CD4-positive, alpha-beta T cell treated with Interleukin-17A for 4 hours (primary cell): ENCODE measurements at places on chromosomes 2 and 18.

- DNase-seq = no peak
Measured at GRCh38 chr18:27181726-27182125, 3.4 kb downstream of the CHST9 start.

GRCh38 chr18:43970656-43971055, 693.4 kb upstream of the SYT4 start:
- no peak for DNase-seq

DNA sequence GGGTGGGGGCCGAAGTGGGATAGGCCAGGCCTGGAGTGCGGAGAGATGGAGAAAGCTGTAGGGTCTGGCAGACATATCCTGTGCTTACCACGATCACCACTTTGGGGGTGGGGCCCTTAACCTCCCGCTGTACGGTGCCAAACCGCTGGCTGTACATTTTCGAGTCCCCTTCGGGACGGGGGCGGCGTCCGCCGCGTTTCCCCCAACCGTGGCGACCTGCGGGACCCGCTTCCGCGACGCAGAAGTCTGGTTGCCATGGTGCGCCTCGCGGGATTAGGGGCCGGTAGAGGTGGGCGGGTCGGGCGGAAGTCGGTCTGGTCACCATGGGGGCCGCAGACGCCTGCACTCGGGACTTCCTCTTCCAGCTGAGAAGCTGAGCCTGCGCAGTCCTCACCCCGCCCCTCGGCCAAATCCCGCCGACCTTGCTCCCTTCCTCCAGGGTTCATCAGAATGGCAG, at the start of gene CFAP53:
Gene CFAP53, minus strand, starts transcription at position 248 of the 457 bp plus-strand sequence. Its CDS starts 91 bp downstream, at position 157.
- DNase-seq = peak; percentile 90

- peak; percentile 27 for DNase-seq
Measured at GRCh38 chr2:74515271-74515980, 1.2 kb downstream of the TLX2 start.

DNA sequence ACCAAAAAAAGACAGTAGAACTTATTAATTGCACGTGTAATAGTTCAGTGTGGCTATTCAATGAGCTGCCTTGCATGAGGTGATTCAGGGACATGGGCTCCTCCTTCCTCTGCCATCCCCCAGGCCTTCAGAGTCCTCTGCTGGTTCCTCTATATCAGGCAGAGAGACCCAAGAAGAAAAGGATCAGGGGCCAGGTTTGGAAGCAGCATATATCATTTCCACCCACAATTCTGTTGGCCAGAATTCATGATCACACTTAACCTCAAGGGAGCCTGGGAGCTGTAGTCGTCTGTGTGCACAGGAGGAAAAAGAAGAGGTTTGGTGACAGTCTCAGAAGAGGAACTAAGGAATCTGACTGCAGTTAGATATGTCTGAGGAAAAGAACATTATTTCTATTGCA, 114.0 kb upstream of the GLS start:
- DNase-seq = no peak

DNA sequence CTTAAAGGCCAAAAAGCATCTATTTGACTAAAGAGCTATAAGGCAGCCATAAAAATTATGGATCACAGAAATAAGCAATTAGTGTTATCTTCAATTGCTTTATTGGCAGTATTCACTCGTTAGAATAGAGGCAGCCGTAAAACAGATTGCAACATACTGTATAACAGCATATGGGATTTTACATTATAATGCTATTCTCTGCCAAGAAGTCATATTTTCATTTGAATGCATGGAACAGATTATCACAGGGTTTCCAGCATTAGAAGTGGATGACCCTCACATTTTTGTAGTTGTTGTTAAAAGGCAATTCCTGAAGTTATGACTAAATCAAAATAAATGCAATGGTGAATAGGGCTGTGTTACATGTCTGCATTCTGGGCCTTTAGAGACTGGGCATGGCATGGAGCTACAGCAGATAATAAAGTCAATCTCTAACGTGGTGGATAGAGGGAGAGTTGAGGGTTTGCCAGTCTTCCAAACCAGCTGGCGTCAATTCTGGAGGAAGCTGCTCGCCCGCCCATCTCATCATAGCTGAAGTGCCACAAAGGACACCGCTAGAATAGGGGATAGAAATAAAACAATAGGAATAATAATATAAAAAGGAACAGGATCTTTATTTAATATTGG, 155.4 kb upstream of the VRK2 start:
- no peak for DNase-seq

- no peak for DNase-seq
Measured at GRCh38 chr2:79824086-79824786, 311.4 kb downstream of the CTNNA2 start.

DNA sequence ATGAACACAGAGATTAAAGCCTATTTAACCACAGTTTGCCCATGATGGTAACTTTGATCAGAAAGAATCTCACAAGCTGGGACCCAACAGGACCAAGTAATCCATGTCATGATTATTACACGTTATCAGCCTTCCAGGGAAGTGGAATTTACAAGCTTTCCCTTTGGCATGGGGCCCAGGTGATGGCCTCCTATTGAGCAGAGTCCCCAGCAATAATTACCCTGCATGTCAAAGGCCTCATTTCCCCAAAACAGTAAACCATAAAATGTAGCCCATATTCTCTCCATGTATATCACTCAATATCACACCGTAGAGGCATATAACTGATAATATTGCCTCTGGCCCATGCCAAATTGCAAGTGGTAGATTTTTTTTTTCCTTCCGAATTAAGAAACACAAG, 38.9 kb downstream of the PRKRA start:
- no peak for DNase-seq

- peak; percentile 63 for DNase-seq
Measured at GRCh38 chr18:26548415-26549262, at the start of gene KCTD1. Gene KCTD1, minus strand, starts transcription at chr18:26548553. Its CDS starts 17 bp downstream, at chr18:26548536.

GRCh38 chr2:127174136-127174535, 46.0 kb downstream of the CYP27C1 start:
- DNase-seq = peak; percentile 17

DNA sequence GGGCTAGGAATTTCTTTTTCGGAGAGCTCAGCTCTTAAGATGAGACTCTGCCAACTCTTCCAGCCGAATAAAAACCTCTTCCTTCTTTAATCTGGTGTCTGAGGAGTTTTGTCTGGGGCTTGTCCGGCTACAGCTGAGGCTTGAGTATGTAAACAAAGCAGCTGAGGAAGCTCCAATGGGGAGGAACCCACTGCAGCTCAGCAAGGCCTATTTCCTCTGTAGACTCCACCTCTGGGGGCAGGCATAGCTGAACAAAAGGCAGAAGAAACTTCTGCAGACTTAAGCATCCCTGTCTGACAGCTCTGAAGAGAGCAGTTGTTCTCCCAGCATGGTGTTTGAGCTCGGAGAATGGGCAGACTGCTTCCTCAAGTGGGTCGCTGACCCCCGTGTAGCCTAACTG, 838.7 kb downstream of the CCDC85A start:
- DNase-seq = no peak

DNA sequence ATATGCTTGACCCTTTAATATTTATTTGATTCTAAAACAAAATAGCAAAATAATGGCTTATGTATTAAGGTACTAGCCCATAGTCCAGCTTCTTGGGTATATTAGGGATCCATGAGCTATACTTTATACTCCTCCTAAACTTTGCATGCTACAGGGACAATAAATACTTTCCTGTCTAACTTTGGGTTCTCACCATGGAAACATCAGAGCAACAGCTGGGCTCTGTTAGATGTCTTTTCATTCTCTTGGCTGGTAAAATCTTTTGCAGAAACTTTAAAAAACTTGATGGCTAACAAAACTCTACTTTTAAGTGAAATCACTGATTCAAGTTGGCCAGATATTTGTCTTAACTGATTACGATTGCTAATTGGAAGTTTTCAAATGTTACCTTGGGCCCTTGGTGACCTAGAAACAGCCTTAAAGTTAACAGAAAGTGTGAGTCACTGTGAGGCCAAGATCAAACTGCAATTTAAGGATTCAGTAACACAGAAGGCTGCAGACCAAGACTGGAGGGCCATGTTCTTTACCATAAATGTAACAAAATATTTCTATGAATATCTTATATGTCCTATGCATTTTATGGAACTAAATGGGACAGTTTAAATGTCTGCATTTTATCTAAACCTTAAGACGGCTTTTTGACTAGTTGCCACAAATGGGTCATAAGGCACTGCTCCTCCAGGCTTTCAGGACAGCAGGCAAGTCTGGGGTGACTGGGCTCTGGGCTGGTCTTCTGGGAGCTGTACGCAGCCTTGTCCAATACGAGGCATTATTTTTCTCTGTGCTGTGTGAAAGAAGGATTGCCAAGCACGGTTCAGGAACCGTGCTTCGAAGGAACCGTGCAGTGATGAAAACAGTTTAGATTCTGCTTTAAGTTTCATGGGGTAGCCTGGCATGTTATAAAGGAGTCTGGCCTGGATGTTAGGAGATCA, 188.5 kb downstream of the TPGS2 start:
- DNase-seq = no peak

- no peak for DNase-seq
Measured at GRCh38 chr2:25001325-25001637, 29.5 kb upstream of the DNAJC27 start.

DNA sequence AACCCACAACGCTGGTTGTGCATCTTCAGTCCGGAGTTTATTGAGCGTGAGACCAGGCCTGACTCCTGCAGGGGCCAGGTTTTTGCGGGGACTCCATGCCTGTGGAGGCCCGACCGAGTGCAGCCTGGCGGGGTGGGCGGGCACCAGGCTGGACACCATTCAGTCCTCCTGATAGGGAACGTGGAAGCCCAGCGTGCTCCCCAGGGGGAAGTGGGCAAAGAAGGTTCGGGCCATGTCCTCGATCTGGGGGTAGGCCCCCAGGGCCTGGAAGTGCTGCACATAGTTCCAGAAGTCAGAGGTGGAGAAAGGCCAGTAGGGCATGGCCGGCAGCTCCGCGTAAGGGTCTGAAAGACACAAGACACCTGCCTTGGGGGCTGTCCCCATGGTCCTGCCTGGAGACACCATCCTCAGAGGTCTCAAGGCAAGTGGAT, 1.4 kb downstream of the OTOS start:
- DNase-seq = no peak

DNA sequence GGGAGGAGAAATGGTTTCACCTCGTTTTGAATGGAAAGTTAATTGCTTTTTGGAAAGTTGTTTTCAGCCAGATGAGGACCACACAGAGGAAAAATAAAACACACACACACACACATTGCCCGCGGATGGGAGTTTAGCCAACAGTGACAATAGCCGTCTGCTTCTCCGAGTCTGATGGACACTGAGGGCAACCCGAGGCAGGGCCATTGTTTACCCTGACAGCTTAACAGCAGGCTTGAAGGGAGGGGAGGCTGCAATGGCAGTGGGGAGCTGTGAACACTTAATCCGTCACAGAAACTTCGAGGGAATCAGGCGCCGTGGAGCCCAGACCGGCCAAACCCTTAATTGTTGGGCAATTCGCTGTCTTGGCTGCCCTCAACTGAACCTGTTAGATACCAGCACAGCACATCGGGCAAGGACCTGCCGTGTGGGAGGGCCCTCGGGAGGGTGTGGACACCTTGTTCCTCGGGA, 145.9 kb downstream of the ACKR3 start:
- no peak for DNase-seq

GRCh38 chr2:167787021-167787420, 460.4 kb downstream of the STK39 start:
- no peak for DNase-seq

DNA sequence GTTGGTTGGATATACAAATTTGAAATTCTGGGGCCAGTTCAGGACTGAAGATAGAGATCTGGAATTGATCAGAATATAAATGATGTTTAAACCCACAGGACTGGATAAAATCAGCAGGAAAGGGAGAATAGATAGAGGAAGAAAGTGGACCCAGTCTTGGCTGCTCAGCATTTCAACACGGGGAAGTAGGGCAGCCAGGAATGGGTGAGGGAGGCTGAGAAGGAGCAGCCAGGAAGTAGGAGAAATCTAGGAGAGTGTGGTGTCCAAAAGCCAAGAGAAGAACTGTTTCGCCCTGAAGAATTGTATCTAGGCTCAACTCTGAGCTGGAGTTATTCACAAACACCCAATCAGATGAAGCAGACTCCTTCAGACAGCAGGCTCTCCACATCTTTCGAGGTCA, 197.9 kb downstream of the CDCA7 start:
- no peak for DNase-seq

DNA sequence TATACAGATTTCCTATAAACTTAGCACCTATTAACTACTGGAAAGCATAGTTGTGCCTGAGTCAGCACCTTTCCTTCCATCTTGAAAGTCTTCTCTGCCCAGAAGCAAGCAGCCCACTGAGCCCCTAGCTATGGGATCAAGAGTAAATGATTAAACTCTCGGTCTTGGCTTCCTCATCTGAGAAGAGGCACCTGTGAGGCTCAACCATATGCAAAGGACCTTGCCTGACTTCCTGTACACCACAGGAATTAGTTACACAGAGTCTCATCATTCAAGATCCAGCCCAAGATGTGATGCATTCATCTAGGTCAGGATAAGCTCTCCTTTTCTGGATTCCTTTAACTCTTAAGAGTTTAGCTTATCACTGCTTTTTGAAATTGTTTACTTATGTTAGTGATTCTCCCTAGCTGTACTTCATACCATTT, 96.0 kb downstream of the CDH2 start:
- DNase-seq = no peak

DNA sequence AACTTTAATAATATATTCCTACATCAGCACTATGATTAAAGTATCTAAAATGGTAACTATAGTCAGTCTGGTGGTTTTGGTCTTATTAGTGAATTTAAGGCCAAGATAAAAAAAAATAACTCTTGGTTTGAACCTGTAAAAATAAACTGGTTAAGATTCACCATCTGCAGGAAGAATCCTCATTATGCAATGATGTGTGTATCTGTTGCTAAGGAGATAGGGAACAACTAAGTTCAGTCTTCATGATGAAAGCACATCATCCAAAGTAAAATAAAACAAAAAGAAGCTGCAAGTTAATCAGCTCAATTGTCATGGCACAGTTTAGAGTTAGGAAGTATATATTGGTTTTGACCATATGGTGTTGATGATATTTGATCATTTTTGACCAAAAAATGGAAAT, 466.0 kb downstream of the NYAP2 start:
- DNase-seq = no peak

DNA sequence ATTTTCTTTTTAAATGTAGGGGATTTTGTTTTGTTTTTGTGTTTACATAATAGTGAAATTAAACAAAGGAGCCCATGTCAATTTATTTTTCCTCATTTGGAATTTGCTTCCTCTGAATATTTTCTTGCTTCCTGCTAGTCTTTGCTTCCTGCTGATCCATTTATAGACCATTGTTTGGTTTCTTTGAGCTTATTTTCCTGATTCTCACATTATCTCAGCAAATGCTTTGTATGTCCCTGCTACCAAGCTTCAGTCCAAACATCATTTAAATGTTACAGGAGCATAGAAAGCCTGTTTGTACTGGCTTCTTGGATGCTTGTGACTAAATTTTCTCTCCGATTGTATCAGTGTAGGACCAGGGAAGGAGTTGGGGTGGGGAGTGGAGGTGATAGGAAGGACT, 127.3 kb upstream of the IL1R2 start:
- DNase-seq = no peak
